Gastrocnemius medialis (tissue), 4 donors: ENCODE measurements at places on chromosomes 13 and 19. TPM values are rescaled to one million over a fixed set of nuclear protein-coding genes. Genes with fewer than 3 reads are reported as not detected.

KCNRG gene
- total RNA-seq = not detected

PTGIR gene
- 1.7 TPM for total RNA-seq

- no peaks in the 10 kb centered on the region for H3K36me3 ChIP-seq
- DNase-seq = no peak
- H3K27ac ChIP-seq = no peak overlapping the region
- H3K27me3 ChIP-seq = no peaks in the 10 kb centered on the region
These were observed 244.0 kb upstream of the RXFP2 start for GRCh38 chr13:31495336-31495735.

GRCh38 chr13:27973961-27974662, 5.0 kb upstream of the CDX2 start:
- no peaks in the 10 kb centered on the region for H3K36me3 ChIP-seq
- peaks cover 90% of the 10 kb centered on the region for H3K27me3 ChIP-seq
- H3K27ac ChIP-seq = no peak overlapping the region
- peaks cover 10% of the 10 kb centered on the region for H3K4me1 ChIP-seq
